ENCODE measurements at places on chromosomes 16 and 17.

DNA sequence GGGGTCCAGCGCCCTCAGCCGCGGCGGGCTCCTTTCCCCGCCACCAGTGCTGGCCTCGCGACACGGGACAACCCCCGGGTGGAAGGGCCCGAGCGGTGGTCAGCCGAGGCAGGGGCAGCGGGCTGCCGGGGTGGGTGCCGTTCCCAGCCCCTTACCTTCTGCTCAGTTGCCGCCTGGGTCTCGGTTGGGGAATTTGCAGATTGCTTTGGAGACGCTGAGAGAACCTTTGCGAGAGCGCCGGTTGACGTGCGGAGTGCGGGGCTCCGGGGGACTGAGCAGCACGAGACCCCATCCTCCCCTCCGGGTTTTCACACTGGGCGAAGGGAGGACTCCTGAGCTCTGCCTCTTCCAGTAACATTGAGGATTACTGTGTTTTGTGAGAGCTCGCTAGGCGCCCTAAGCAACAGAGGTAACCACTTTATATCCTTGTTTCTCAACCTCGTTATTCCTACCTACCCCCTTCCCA lies 381 bp downstream of the CTNS start:
- DNase-seq = no peak

- no peak for DNase-seq
These were observed 594 bp upstream of the DNAJC7 start for GRCh38 chr17:42017866-42018200.

DNA sequence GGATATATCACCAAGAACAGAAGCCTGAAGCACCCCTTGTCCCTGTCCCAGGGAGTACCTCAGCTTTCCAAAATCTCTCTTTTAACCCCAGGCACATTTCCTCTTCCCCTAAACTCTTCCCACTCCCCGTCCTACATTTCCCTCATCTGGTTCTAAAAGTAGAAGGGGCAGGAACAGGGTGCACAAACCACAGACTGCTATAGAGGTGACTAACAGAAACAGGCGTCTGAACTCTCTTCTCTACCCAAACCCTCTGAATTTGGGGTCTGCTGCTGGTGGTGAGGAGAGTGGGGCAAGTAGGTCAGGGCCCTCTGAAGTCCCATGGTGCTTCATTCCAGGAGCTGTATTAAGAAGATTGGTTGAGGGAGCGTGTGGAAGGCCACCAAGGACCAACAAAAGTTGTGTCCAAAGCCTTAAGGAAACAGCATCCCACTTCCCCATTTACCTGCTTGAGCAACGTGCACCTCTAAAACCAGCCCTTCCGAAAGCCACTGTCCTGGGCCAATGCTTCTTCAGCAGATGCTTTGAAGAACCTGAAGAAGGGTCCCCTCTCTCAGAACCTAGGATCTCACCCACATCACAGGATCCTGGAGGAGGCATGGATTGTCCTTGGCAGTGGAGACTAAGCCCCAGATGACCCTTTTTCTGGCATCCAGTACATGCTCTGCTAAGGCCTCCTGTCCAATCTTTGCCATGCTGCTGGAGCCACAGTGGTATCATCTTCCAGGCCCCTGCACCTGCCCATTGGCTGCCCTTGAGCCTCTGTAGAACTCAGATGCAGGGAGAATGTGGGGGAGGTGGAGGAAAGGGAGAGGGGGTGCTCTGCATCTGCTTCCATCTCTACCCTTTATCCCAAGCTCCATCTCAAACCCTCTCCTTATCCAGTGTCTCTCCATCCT lies 5.7 kb upstream of the NR1D1 start:
- no peak for DNase-seq

DNA sequence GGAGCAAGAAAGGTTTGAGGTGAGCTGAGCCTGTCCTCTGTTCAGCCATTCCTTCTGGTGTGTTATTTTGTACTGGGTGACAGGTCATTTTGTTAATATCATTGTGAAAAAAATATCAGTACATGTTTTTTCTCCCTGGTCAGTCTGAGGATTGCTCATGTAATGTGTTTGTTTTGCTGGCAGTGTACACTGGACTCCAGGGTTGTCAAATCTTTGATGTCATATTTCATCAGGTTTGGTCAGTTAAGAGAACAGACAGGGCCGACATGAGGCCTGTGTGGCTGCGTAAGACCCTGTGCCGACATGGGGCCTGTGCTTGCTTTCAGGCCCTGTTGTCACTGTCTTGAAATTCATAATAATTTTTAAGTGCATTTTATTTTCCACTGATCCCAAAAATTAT lies 22.5 kb downstream of the CLUAP1 start:
- no peak for DNase-seq

- DNase-seq = no peak
These were observed 721.5 kb downstream of the MAF start for GRCh38 chr16:78879011-78879410.

DNA sequence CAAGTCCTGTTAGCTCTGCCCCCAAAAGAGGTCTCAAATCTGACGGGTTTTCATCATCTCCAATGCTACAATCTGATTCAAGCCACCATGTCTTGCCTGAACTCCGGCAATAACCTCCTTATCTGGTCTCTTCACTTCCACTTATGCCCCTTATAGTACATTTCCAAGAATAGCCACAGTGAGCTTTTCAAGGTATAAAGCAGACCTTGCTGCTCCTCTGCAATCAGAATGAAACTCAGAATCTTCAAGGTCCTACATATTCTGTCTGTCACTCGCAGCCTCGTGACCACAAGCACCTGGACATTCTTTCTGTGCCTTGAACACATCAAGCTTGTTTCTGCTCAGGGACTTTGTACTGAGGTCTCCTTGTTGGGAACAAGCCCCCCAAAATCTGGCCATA lies 84.7 kb downstream of the YPEL2 start:
- no peak for DNase-seq
